Left ventricle myocardium superior (tissue), 1 donor: ENCODE measurements at places on chromosomes 6 and 20. TPM values are rescaled to one million over a fixed set of nuclear protein-coding genes. Genes with fewer than 3 reads are reported as not detected.

WFDC10B gene
- not detected for total RNA-seq

GRCh38 chr6:20333721-20334269 is 67.9 kb upstream of the E2F3 start:
- no peak for DNase-seq

GRCh38 chr20:58571693-58572427 is 56.7 kb upstream of the APCDD1L start:
- no peak for DNase-seq

DNA sequence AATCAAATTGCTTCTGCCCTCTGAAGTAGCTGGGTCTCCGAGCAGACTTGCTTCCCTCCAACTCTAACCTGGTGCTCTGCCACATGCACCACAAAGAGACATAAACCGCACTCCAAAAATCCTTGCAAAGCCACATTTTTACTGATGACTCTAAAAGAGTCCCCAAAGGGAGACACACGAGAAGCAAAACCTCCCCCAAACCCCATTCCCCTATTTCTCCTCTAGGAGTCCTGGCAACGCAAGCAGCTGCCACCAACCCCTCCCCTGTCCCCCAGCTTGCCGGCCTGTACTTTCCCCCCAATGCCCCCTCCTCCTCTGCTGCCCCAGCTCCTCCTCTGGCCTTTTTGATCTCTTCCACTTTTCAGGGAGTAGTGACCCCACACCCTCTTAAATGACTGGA is 180.1 kb upstream of the ARID1B start:
- DNase-seq: no peak

DNA sequence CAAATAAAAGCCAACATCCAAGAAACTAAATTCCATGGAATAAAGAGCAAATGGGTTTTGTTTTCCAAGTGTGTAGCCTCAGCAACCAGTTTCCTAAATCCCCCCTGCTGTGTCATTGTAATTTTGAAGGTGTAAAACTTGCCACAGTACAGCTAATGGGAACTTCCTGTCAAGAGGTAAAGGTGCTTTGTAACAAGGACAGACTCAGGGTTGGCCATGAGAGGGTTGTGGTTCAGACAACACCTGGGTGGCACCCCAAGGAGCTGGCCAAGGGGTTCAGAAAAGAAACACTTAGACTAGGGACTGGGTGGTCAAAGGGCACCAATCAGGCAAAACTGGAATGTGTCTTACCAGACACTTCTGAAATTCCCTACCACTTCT is 52.4 kb upstream of the LYRM2 start:
- DNase-seq: no peak

DNA sequence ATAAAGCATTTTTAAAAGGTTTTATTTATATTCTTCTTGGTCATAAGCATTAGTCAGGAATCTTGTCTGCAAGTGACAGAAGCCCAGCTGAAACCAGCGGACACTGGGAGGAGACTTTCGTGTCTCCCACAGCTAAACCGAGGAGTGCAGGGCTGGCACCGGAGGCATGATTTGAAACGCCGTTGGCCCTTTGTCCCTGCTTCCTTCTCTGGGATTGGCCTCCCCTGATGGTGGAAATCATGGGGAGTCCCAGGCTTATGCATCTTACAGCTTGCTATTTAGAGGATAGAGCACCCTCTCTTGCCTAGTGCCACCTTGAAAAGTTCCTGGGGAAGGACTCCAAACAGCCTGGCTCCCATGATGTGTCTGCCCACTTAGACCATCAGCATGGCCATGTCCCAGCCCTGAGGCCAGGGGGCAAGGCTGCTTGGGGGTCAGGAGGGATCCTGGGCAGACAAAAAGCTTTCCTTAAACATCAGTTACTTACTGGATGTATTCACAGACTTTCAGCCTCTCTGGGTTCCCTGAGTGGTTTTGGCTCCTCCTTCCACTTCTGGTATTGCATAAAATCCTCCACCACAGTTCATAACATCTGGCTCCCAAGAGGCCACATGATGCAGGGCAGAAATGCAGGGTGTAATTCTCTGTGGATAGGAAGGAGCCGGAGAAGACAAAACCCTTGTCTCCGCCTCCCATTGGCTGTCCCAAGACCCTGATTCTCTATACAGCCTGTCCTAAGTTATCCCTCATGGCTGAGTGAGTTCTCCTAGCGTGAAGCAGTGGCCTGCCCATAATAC is 49.3 kb upstream of the INSM1 start:
- no peak for DNase-seq

ANKRD66 gene
- total RNA-seq: not detected

TUBB gene
- 196 TPM for total RNA-seq

DNA sequence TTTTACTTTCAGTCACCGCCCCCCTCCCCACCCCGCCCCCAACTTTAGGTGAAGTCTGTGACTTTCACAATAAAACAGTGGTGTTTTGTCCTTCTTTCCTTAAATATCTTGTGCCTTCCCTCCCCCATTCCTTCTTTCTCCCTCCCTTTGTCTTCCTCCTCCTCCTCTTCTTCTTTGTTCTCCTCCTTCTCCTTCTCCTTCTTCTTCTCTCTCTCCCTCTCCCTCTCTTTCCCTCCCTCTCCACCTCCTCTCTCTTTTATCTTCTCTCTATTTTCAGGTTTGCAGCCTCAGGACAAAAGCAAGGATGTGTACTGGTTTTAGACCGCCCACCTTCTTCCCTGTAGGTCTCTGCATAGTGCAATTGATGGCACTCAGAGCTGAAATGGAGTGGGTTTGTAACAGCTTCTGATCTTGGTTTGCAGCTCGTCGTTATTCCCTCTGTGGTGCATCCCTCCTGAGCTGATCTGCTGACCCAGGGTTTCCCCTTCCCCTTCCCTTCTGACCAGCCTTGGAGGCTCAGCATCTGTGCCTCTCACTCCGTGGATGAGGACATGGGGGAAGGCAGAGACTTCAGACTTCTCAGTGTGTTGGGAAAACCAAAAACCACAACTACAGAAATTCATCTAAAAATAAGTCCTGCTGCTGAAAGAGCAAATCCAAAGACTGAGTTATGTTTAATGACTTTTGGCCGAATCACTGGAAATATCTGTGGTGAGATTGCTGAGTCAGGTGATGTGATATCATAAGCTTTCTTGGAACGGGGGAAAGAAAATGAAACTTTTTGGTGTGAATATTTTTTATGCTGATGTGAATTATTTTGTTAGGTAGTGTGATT is 6.9 kb downstream of the VGLL2 start:
- DNase-seq: no peak

DNA sequence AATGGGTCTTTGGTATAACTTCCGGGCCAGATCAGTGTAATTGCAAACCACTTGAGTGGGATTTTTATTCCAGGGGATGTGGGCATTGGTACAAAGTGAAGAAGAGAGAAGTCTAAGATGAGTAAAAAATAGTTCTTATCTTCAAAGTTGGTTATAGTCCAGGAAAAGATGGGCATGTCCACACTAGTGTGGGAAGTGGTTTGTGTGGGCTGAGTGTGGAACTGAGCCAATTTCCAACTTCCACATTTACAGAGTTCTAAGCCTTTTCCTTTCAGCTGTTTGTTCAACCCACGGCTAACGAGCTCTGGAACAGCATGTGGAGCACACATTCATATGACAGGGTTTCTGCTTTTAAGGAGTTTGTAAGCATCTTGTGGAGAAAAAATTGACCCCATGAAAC is 72.3 kb upstream of the IFNGR1 start:
- no peak for DNase-seq

FAM50B gene
- 28.2 TPM for total RNA-seq

DNA sequence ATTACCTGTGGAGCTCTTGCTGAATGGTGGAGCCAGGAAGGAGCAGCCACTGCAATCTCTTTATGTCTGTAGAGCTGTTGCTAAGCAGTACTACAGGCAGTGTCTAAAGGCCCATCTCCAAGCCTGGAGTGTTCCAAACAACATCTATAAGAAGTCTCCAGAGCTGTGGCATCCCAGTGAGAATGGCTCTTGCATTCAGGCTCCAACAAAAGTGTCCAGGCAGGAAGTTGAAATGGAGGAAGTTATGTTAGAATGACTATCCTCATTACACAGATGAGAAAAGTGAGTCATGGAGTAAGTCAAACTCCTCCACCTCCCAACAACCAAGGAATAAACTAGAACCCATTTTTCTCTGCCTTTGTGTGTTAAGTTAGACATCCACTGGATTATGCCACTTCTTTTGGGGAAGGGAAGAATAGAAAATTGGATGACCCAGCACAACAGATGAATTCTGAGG is 288.5 kb upstream of the STXBP5 start:
- DNase-seq: no peak

DNA sequence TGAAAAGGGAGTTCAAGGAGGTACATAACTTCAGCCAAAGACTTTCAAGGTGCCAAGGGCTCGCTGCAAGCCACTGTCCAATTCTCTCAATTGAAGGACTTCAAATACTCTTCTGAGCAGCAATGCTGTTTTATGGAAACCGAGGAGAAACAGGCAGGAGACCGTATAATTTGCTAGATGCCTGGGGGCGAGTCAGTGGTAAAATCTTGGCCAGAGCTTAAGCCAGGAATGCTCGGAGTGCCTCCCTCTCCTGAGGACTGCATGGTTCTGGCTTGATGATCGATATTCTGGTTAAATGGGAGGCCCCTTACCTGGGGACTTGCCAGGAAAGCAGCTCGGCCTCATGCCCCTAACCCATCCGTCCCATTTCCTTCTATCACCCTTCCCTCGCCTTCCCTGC is 35.8 kb upstream of the NOP56 start:
- no peak for DNase-seq

DNA sequence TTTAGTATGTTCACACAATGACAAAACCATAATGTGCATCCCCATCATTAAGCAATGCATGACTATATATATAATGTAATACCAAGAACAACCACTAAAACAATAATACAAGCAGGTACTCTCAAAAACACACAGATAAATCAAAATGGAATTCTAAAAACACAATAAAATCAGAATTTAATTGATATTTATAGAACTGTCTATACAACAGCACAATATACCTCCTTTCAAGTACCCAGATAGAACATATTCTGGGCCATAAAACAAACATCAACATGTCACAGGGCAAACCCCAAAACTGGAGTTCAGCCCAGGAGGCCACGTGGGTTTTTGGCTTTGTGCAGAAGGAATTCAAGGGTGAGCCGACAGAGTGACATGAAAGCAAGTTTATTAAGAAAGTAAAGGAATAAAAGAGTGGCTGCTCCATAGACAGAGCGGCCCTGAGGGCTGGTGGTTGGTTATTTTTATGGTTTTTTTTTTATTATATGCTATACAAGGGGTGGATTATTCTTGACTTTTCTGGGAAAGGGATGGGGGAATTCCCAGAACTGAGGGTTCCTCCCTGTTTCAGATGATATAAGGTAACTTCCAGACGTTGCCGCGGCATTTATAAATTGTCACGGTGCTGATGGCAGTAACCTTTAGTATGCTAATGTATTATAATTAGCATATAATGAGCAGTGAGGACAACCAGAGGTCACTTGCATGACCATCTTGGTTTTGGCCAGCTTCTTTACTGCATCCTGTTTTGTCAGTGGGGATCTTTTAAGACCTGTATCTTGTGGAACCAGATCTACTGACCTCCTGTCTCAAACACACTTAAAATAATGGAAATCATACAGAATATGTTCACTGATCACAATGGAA is 5.6 kb downstream of the RAB23 start:
- DNase-seq: no peak

CALHM5 gene
- 2.4 TPM for total RNA-seq

- no peak for DNase-seq
Observed at GRCh38 chr20:6685181-6685582, 82.3 kb upstream of the BMP2 start.

GRCh38 chr6:157468574-157468973 is 87.6 kb downstream of the ZDHHC14 start:
- no peak for DNase-seq

- no peak for DNase-seq
Observed at GRCh38 chr6:166925141-166925996, 31.0 kb downstream of the RNASET2 start.

GRCh38 chr6:108203189-108204112 is 37.6 kb downstream of the NR2E1 start:
- DNase-seq: no peak

- no peak for DNase-seq
Observed at GRCh38 chr20:43722153-43722505, 4.7 kb downstream of the GTSF1L start.

LYRM2 gene
- total RNA-seq: 30.7 TPM

GRCh38 chr6:159892053-159892452 is 1.3 kb downstream of the MAS1 start:
- DNase-seq: no peak

CAP2 gene
- 129 TPM for total RNA-seq

DNA sequence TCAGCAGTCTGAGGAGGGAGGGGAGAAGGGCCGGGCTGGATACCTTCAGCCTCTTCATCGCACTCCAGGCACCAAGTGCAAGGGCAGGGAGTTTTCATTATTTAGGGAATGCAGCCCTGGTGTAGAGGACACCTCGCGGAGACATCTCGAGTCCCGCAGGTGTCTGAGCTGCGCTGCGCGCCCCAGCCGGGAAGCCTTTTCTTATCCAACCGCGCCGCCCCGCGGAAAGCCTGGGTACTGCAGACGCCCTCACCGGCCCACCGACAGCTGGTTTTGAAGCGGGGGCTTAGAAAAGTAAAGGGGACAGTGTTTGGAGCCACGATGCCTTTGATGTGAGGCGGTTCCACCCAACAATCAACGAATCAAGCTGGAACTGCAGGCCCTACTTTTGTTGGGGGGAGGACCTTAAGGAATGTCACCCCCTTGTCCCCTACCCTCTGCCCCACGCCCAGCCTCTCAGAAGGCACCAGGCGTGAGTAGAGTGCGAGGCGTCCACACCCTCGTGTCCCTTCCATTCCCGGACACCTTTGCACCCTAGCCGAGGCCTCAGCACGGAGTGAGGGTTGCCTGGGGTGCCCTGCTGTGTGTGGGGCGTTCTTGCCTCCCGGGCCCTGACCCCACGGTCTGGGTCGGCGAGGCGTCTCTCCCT is 8.6 kb downstream of the NKX2-2 start:
- peak; percentile 79 for DNase-seq

GRCh38 chr20:49786668-49787370 is 25.8 kb upstream of the SLC9A8 start:
- no peak for DNase-seq

GRCh38 chr20:3563548-3564177 is 92.8 kb downstream of the ATRN start:
- DNase-seq: no peak

DNA sequence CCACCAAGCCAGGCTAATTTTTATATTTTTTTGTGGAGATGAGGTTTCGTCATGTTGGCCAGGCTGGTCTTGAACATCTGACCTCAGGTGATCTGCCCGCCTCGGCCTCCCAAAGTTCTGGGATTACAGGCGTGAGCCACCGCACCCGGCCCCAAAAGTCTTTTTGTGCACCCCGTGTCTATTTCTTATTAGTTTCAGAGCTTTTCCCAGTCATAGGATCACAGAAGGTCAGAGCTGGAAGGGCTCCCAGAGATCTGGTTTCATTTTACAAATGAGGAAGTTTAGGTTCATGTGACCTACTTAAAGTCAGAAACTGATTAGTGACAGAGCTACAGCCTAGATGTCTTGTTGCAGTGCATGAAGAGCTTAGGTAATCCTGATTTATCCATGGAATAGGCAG is 1.6 kb upstream of the OGFRL1 start:
- DNase-seq: peak; percentile 29
